Common myeloid progenitor, CD34-positive (primary cell): ENCODE measurements at places on chromosomes 7 and 10.

DNA sequence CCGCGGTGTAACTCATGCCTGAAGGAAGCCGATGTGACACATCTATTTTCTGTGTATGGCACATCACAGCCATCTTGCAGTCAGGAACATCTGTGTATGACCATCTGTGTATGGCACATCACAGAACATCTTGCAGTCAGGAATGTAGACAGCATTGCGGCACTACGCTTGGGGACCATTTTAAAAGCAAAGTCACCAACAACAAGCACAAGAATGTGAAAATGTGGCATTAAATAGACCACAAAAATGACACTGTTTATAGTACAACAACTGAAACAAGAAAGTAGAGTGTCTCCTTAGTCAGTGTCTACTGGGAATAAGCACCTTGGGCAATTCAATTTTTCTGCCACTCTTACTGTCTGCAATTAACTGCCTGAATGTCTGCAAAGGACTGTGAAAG, 124.4 kb downstream of the HGF start:
- no peak for DNase-seq

GRCh38 chr10:13743101-13743693, 156.4 kb downstream of the PRPF18 start:
- peak; percentile 82 for DNase-seq

GRCh38 chr10:49187950-49188761, at the start of gene TMEM273:
TMEM273 (minus strand) TSS chr10:49188391; CDS start chr10:49188336, 55 bp downstream.
- DNase-seq = peak; percentile 44

DNA sequence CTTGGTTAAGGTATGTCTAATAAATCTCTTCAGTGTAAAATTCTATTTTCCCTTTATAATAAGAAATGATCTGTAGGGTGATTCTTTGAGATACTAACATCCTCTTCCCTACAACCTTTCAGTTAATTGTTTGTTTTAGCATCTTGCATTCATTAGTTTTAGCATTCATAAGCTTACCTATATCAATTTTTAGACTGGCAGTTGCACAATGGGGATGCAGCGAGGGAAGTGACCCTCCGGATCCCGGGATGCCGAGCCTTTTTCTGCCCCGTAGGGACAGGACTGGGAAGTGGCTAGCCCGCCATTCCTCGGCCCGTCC, 508 bp upstream of the KIF20B start:
- DNase-seq = no peak

DNA sequence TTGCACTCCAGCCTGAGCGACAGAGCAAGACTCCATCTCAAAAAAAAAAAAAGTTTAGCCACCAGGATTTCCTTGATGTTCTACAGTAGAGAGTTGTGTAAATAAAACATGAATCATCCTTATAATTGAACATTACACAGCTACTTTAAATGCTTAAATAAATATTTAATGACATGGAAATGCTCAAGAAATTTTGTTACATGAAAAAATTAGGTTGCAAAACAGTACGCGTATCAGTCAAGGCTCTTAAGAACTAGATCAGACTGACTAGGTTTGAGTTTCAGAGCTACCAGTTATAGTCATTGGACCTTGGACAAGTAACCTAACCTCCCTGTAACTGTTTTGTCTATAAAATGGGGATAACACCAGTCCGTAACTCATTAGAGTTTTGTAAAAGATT, 38.7 kb upstream of the GSAP start:
- no peak for DNase-seq

- DNase-seq = peak; percentile 74
Observed at GRCh38 chr7:129989466-129989865, 36.7 kb upstream of the UBE2H start.
